NCI-H1436 treated with DMSO at 0.1 percent for 48 hours (cell line): ENCODE measurements at places on chromosomes 2 and 18.
A peak's percentile ranks its signal among the peaks of the same experiment; 100 is the strongest.

DNA sequence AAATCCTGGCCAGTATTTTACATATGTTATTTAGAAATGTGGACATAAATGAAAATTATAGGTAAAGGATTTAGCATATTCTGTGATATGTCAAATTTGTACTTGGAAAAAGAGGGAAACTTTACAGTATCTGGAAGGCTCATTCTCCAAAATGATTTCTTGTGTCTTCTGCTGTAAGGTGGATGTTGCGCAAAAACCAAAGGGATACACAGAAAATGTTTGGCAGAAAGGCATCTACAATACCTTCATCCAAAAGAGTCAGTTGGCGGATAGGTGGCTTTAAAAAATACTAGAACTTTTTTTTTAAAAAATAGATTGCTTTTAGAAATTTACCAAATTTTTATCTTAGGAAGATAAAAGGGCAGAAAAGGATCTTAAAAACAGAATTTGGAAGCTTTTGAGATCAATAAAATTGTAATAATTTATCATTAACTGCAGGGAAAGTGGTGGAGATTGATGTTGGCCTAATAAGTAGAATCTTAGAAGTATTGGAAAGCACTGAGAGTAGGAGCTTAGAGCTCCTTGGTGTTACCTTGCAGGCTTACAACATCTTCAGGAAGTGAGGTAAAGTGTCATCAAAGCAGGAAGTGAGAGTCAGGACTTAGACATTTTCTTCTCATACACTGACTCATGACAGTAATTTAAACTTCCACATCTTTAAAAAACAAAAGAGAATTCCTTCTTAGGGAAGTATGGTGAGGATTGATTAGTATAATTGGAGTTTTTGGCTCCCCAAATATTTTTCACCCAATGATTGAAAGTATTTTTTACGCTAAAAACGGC is 2.1 kb downstream of the NABP1 start:
- DNase-seq = no peak

GRCh38 chr2:37851428-37851827 is 73.7 kb upstream of the RMDN2 start:
- DNase-seq = no peak

DNA sequence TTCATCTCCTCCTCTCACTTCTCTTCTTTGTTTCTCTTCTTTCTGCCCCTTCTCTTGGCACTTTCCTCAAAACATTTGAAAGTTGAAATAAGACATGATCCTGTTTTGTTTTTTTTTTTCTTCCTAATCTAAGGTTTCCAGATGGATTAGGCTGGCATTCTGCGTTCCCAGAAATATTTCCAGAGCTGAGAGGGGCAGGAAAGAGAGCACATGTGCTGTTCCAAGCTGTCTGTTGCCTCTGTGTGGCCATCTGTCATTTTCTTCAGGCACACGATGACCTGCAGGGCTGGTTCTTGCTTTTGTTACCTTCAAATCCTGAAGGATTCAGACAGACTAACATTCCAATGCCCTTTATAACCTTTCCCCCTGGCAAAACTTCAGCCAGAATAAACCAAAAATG is 142.9 kb downstream of the RNF144A start:
- DNase-seq = no peak

- DNase-seq = no peak
Observed at GRCh38 chr2:8234253-8234652, 447.6 kb upstream of the ID2 start.

DNA sequence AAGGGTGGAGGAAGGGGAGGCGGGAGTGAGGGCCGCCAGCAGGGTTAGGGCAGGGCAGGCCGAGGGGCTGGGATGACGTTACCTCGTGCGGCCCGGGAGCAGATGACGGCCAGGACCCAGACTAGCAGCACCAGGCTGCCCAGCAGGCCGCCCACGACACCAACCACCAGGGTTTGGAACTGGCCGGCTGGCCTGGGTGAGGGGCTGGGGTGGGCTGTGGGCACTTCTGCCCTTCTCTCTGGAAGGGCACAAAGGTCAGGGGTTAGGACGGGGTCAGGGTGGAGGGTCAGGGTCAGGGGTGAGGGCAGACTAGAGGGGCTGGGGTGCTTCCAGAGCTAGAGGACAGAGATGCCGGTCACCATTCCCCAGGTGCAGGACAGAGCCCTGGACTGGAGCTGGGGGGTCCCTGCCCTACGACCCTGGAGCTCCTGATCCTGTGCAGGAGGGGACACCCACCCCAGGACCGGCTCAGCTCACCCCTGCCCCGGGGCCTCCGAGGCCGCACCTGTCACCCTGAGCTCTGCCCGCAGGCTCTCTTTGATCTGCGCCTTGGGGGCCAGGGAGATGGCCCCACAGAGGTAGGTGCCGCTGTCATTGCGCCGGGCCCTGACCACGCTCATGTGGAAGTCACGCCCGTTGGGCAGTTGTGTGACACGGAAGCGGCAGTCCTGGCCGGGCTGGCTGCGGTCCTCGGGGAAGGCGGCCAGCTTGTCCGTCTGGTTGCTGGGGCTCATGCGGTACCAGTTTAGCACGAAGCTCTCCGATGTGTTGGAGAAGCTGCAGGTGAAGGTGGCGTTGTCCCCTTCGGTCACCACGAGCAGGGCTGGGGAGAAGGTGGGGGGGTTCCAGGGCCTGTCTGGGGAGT is 6.3 kb downstream of the PDCD1 start:
- DNase-seq = no peak

GRCh38 chr18:24869285-24869684 is 408.8 kb downstream of the HRH4 start:
- no peak for DNase-seq

GRCh38 chr2:174485788-174486562 is 854 bp downstream of the GPR155 start:
- peak; percentile 55 for DNase-seq

- DNase-seq = no peak
Observed at GRCh38 chr2:45852450-45853150, 201.1 kb downstream of the PRKCE start.

GRCh38 chr2:66428986-66429612 is 5.8 kb upstream of the MEIS1 start:
- peak; percentile 22 for DNase-seq

- DNase-seq = no peak
Observed at GRCh38 chr2:176149481-176149938, 1.8 kb upstream of the HOXD4 start.

DNA sequence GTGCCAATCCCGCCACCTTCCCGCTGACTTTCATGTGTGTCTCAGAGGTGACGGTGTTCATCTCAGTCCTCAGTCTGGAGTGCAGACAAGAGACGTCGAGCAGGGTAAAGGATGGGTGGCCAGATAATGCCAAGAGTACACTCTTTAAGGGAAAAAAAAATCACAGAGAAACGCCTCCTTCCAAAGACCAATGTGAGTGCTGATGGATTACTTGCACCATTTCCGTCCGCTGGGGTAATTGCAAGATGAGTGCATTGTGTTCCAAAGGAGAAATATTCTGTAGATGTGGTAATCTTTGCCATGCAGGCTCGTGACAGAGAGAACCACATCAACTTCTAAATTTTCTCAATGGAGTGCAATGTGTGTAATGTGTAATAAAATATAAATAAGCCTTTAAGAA is 81.0 kb downstream of the KLHL29 start:
- DNase-seq = no peak

- DNase-seq = no peak
Observed at GRCh38 chr2:135843671-135844070, 6.7 kb upstream of the LCT start.

GRCh38 chr2:95695613-95696012 is 103.8 kb downstream of the TRIM43 start:
- DNase-seq = no peak

DNA sequence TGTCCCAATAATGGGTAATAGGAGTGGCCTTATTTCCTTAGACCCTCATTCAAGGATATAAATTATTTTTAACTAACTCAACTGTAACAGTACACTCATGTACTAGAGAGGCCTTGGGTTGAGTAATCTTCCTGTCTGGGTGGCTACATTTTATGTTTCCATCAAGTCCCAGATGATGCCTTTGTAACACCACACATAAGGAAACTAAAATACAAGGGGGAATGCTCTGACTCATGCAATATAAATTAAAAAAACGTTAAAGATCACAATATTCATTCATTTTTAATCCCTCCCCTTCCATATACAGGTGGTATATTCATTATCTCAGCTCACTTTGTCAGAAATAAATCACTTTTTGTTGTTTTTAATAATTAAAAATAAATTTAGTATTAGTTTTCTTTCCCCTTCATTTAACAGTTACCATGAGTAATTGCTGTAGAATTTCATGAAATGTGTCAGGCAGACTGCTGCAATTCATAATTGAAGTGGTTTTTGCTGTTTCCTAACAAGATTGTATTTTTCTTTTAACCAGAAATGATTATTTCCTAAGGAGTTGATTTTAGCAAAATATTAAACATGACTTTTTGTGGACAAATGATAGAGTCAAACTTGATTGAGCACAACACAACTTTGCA is 1403.6 kb downstream of the SUCLG1 start:
- DNase-seq = no peak

GRCh38 chr2:123502931-123503330 is 522.2 kb upstream of the CNTNAP5 start:
- no peak for DNase-seq

GRCh38 chr2:150485114-150485870 is 2.2 kb downstream of the RND3 start:
- peak; percentile 22 for DNase-seq

DNA sequence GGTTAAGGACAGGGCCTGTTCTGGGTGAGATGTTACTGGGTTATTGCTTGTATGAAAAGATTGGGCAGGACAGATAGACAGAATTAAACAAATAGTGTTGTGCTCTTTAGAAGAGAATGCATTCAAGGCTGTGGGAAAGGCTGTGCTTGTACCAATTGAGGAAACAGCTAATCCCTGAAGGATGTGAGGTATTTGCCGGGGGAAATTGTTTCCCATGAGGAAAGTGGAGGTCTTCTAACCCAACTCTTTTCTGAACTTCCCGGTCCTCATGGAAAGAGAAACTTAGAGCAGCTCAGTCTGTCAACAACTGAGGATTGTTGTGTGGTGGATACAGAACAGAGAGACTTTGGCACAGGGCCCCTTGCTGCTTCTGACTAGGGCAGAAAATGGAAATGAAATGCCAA is 9.5 kb downstream of the SLC1A4 start:
- DNase-seq = no peak

DNA sequence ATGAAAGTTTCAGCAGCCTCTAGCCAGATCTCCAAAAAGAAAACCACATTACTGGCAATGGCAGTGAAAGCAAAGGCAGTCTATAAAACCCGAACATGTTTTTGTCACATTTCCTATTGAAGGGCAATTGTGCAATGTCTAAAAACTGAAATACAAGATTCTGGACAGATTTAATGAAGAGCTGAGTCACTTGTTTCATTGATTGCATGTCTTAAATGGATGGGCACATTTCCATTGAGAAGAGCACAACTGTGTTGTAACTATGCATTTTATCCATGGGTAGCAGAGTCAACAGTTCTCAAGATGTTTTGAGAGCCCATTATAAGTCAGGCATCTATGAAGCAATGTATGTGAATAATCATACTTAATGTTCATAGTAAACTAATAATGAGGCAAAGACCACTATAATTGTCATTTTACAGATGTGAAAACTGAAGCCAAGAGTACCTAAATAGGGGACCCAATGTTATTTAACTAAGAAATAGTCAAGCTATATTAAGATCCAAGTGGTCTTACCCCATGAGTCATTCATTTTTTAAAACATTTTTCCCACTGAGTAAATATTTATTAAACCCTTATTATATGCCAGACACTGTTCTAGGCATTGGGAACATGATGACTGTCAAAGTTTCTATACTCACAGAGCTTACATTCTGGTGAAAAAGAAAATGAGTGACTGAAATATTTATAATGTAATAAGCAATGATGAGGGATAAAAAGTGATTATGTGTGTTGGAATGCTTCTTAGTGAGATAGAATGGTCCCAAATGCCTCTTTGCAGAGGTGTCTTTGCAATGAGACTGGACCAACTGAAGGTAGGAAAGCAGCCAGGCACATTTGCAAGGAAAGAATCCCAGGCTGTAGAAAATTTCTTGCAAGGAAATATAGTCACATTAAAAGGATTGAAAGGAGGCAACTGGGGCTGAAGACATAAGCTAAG is 818.9 kb upstream of the ACVR2A start:
- no peak for DNase-seq

DNA sequence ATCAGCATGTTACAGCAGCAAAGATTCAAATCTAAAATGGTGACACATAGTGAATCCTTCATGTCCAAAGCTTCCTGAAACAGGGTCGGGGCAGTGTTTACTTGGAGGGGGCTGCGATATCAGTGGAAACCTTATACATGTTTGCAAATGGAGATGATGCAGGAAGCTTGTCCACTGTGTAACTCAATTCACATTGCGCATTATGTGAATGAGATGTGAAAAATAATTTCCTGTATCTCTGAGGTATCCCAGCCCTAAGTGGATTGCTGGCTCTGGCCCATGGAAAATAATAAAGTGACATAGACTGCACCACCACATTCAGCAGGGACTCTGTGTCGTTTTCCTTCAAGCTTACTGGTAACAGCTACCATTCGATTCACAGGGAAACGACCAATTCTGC is 505.5 kb downstream of the GALR1 start:
- peak; percentile 18 for DNase-seq

- no peak for DNase-seq
Observed at GRCh38 chr2:39996653-39997080, 217.6 kb upstream of the THUMPD2 start.

DNA sequence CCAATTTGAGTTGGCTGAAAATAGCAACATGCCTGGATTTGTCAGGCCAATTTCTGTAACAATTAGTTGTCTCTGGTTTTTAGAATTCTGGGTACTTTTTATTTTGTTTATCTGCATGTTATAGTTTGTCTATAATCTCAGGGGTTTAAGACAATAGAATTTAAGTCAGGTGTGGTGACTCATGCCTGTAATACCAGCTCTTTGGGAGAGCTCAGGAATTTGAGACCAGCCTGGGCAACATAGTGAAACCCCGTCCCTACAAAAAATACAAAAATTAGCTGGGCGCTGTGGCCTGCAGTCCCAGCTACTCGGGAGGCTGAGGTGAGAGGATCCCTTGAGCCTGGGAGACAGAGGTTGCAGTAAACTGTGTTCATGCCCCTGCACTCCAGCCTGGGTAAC is 114.4 kb upstream of the GLS start:
- DNase-seq = no peak

DNA sequence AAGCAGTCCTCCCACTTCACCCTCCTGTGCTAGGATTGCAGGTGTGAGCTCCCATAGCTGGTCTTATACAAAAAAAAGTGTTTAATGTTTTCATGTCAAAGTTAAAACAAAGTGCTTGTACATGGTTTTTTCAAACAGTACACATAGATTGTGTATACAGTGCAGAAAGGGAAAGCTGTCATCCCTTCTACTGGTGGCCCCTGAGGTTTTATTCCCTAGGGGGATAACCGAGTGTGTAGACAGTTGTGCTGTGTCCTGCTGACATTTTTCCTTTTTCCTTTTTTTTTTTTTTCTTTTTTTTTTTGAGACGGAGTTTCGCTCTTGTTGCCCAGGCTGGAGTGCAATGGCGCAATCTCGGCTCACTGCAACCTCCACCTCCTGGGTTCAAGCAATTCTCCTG is 10.8 kb downstream of the TUBB6 start:
- DNase-seq = no peak

GRCh38 chr2:7825591-7826312 is 856.1 kb upstream of the ID2 start:
- DNase-seq = no peak

GRCh38 chr18:68840554-68841263 is 42.8 kb downstream of the CCDC102B start:
- DNase-seq = no peak
